ENCODE measurements at places on chromosomes 5 and 9.

- DNase-seq: peak; percentile 31
Measured at GRCh38 chr5:32115985-32116384, 58.1 kb downstream of the GOLPH3 start.

GRCh38 chr5:18113721-18114120, 479.5 kb downstream of the TAF11L14 start:
- peak; percentile 17 for DNase-seq

DNA sequence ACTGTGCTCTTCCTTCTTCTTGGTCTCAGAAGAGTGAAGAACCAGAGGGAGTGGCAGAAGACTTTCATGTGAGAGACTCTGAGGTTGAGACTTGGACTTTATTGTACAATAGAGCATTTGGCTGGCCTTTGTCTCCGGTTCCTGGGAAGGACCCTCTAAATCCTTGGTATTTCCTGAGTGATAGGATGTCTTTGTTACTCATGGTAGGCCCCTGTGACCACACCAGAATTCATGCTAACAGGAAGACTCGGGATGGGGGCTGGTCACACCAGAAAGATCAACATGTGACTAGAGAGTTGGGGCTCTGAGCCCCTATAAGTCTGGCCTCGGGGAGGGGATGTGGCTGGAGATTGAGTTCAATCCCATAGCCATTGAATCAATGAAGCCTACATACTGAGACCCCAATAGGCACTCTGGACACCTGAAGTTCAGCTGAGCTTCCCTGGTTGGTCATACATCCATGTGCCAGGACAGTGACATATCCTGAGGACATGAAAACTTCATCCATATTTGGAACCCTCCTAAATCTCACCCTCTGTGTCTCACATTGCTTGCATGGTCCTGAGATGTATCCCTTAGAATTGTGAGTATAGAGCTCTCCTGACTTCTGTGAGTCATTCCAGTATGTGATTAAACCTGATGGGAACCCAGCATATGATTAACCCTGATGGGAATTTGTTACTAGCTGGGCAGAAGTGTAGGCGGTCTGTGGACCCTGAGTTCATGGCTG, 201.7 kb downstream of the GADD45G start:
- no peak for DNase-seq

GRCh38 chr5:71939452-71940230, 167.6 kb upstream of the MAP1B start:
- no peak for DNase-seq

DNA sequence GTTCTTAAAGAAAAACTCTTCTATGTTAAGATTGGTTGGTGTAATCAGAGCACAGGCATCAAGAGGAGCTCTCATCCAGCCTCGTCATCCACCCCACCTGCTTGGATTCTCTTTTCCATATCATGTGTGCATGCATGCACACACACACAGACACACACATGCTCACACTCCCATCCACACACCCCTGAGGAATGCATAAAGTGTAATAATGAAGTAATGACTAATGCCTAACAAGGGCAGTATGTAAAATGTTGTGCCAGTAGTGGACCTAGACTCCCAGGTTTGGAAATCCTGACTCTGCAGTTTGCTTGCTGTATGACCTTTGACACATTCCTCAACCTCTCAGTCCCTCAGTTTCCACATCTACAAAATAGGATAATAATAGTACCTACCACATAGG, 280.0 kb upstream of the ANKRD55 start:
- no peak for DNase-seq

DNA sequence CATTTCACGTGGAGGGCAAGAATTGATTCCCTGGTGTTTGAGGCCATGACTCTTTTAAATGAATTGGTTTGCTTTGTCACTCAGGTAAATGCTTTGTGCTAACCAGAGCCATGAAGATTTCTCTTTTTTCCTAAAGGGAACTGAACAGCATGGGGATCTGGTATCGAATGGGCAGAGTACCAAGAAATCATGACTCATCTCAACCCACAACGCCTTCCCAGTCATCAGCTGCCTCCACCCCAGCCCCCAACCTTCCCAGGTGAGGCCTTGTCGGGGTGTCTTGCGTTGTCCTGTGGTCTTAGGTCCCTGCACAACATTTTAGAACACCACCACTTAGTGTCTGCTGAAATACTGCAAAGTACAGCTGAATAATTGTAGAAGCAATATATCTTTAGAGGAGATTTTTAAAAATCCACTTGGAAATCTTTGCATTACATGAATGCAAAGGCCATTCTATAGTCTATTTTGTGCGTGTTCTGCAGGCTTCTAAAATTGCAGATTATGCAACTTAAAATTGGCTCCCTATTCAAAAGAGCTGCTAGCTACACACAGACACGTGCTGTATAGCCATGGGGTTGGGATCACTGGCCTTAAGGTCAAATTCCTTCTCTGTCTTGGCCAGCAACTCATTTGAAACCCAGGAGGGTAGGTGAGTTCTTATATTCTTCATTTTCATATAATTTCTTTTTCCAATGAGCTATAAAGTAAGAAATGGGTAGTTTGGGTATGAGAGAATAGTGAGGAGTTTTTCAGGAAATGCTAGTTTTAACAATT, 69.0 kb downstream of the MVB12B start:
- no peak for DNase-seq

- peak; percentile 12 for DNase-seq
Measured at GRCh38 chr9:31034311-31034710, 1350.1 kb upstream of the ACO1 start.

DNA sequence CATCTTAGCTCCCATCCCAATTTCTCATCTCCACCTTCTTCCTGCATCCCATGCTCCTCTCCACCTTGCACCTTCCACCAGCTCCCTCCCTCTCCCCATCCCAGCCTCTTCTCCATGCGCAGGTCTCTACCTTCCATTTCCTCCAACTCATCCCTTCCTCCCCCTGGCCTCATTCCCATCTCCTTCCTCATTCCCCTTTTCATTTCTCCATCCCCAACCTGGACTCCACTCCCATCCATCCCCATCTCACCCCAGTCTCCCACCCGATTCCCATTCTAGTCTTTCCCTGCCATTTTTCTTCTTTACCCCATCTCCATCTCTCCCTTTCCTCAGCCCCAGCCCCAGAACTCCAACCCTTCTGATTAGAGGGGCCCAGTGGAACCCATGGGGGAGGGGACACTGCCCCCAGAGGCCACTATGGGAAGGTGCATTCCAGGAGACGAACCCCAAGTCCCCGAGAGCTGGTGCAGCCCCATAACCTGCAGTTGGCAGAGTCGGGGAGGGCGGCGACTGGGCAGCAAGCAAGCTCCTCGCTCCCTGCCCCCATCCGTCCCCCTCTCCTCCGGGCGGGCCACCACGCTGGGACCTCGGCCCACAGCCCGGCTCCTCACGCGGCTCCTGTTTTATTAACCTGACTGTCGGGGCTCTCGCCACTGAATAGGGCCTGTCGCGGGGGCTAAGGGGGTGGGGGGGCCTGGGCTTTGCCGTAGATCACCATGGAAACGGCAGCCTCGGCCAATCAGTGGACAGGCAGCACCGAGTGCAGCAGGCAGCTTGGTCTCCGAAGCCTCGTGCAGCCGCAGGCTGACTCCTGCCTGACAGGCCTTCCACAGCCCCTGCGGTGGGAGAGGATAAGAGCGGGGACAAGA, 66.7 kb downstream of the PCDH1 start:
- DNase-seq: peak; percentile 95

DNA sequence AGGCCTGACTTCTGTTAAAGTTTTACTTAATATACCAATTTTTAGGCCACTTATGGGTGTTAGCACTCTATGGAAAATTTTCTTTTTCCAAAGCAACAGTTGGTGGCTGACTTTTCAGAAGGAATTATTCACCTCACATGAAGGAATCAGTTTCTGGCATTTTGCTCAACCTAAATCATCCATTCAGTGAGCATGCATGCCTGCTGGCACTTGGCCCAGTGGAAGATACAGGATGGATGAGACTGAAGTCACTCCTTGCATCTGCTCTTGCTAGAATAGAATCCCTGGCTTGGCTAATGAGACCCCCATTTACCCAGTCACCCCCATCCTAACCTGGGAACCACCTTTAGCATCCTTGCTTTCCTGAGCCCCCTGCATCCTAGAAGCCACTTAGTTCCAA, 131.7 kb downstream of the WDR41 start:
- no peak for DNase-seq

GRCh38 chr5:103407402-103407801, 148.8 kb downstream of the MACIR start:
- DNase-seq: no peak

- DNase-seq: no peak
Measured at GRCh38 chr5:93279296-93279963, 301.6 kb downstream of the NR2F1-AS1 start.

DNA sequence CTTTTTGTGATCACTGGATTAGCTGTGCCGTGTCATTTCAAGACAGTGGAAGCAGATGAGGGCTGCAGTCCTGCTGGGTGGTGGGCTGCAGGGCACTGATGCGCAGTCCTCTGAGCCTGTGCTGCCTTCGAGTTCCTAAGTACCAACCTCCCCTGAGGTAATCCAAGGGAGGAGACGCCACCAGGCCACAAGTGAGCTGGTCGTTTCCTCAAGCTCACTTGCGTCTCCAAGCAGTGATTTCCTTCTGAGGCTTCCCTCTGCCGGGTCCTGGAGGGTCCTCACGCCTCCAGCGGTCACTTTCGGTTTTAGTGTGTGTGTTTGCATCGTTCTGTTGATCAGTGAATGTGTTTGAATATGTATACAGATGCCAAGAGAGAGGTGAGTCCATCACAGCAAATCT, 115.7 kb downstream of the TRIO start:
- peak; percentile 89 for DNase-seq

DNA sequence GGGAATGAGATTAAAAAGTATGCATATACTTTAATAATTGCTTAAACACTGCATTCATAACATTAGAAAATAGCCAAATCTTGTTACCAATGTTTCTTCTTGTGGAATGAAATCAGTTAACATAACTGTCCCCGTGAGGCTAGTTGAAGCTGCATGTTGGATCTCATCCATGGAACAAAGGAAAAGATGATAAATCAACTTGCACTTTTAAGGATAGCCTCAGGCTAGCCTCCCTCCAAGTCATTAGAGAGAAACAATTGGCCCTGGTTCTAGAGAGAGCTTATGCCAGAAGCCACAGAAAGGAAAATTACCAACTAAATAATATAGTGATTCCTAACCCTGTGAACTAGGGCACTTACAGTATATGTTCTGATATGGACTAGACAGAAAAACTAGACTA, 66.9 kb downstream of the GRIN3A start:
- DNase-seq: no peak

DNA sequence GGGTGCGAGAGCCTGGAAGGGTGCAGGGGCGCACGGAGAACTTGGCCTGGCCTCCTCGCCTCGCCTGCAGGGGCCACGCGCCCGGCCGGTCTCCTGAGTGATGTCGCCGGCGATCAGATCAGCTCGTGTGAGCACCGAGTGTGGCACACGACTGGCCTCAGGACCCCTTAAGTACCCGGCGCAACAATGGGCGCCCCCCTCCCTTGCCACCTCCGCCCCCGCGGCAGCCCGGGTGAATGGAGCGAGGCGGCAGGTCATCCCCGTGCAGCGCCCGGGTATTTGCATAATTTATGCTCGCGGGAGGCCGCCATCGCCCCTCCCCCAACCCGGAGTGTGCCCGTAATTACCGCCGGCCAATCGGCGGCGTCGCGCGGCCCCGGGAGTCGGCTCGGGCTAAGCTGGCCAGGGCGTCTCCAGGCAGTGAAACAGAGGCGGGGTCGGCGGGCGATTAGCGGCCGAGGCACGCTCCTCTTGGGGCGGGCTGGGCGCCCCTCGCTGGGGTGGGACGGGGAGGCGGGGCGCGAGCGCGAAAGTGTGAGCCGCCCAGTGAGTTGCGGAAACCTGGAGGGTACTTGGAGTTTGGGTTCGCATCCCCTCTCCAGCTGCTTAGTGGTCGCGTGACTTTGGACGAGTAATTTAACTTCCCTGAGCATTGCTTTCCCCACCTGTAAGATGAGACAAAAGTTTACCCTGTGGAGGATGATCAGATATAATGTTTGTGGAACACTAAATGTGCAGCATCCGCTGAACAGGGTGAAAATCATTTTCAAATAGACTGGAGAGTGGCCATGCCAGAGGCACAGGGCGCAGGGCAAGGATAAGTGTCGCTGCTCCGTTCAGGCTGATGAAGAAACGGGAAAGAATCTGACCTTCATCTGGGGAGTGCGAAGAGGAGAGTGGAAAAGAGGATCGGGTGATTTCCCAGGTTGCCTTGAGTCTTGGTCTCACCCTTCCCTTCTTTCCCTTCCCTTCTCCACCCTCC, at the start of gene NEUROG1:
TSS of gene NEUROG1 (minus strand) at position 145 of the 982 bp plus-strand sequence. CDS start 274 bp downstream, outside the sequence.
- DNase-seq: peak; percentile 91

DNA sequence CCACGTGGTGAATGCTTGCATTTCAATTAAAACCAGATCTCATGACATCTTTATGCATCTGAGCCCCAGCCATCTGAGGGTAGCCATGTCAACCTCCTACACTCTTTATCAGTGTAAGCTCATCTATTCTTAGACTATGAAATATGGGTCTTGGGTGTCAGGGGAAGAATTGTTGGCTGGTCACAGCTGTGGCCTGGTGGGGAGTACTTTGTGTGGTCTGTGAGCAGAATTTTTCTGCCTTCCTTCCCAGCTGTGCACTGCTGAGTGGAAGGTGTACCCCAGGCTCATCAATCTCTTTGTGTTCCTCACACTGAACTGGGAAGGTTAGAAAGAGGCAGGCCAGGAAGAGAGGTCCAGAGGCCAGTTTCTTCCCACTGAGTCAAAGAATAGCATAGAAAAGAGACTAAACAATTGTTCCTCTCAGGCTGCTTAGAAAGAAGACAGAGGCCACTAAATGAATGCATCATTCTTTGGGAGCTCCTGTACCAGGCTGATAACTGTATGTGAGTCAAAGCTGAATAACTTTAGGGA, 202.7 kb upstream of the RGMB start:
- DNase-seq: no peak

DNA sequence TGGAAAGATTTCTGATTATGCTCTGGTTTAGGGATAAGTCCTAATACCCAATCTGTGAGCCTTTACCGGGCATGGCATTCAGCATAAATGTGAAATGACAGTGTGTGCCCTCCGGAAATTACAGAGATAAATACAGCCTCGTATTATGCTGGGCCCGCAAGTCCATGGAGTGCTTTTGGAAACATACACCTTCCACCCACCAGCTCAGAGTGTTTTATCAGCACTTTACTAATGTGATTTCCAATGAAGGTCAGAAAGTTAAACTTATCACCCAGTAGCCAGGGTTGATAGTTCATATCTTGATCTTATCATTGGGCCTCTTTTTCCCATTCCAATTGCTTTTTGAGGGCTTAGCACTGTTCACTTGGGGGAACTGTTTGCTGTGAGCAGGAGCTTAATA, 94.8 kb downstream of the SGCD start:
- DNase-seq: no peak

- DNase-seq: no peak
Measured at GRCh38 chr9:20854444-20854843, 170.4 kb downstream of the FOCAD start.

GRCh38 chr5:6457592-6457991, 8.9 kb downstream of the UBE2QL1 start:
- no peak for DNase-seq

GRCh38 chr9:92514635-92515034, 21.2 kb downstream of the ECM2 start:
- no peak for DNase-seq

GRCh38 chr5:66213533-66213932, 69.4 kb downstream of the SREK1 start:
- no peak for DNase-seq

DNA sequence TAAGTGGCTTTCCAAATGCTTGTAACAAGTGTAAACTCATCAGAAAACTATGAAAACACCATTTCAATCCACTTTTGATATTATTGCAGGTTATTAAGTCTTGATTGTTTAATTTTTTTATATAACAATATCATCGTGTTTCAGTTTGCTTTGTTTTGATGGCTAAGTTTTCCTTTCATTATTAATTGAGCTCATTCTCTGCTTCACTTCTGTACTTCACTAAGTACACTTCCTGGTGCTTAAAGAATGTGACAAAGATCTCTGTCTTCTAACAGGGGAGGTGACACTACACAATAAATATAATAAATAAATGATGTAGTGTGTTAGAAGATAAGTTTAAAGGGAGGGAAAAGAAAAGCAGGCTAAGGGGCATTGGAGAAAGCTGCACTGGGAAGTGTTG, 13.0 kb upstream of the RAD23B start:
- DNase-seq: no peak
